ENCODE measurements at places on chromosomes 2 and 18. TPM values are rescaled to one million over a fixed set of nuclear protein-coding genes. Genes with fewer than 3 reads are reported as not detected.

LBX2 gene
- polyA plus RNA-seq = 1.5 TPM

LRRTM4 gene
- not detected for polyA plus RNA-seq

SERPINB10 gene
- not detected for polyA plus RNA-seq

TMEM18 gene
- 29.7 TPM for polyA plus RNA-seq

RUFY4 gene
- not detected for polyA plus RNA-seq

DNA sequence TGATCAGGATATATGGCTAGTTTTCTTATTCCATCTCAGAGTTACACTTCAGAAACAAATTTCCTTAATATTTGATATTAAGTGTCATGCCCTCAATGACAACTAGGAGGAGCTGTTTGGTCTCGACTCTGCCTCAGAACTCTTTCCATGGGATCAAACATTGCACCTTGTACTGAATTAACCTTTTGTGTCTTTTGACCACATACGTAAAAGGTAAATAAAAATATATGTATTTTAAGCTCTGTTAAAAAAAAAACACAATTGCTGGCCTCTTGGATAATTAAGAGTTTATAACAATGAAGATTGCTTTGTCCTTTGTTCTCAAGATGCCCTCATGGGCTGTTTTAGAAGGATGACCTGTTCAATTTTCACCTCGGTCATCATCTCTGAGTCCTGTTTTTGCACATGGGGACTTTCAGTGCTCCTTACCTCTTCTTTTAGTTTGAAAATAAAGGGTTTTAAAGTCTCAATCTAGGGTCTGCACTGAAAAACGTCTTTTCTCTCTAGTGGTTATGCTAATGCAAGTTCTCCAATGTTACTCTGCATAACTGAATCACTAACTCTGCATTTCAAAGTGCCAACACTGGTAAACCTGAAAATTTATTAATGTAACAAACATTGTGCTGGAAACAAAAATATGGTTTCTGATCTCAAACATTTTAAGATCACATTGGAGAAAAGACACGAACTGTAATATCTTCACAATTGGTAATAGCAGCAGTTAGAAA lies 18.8 kb upstream of the FN1 start:
- DNase-seq = peak; percentile 35

DNA sequence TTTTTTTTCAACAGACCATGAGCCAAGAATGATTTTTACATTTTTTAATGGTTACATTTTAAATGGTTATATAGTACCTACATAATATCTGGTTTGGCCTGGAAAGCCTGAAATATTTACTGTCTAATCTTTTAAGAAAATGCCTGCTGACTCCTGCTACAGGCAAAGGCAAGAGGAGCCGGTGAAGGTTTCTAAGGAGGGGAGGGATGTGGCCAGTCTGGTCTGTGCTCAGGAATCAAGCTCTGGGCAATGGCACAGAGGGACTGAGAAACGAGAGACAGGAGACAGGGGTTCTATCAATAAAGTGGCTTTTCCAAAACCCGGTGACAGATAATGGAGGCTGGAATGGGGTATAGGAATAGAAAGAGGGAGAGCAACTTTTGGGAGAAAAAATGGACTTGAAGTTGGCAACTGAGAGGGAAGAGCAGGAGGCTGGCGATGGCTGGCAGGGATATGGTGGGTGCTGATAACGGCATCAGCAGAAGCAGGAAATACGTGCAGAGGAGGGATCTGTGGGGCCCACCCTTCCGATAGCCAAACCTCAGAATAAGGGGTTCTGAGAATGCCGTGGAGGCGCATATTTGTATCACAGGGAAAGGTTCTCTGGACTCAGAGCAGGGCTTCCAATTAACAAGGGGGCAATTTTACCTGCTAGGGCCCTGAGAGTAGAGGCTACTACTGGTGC lies 64.0 kb upstream of the DNMT3A start:
- no peak for DNase-seq

DNA sequence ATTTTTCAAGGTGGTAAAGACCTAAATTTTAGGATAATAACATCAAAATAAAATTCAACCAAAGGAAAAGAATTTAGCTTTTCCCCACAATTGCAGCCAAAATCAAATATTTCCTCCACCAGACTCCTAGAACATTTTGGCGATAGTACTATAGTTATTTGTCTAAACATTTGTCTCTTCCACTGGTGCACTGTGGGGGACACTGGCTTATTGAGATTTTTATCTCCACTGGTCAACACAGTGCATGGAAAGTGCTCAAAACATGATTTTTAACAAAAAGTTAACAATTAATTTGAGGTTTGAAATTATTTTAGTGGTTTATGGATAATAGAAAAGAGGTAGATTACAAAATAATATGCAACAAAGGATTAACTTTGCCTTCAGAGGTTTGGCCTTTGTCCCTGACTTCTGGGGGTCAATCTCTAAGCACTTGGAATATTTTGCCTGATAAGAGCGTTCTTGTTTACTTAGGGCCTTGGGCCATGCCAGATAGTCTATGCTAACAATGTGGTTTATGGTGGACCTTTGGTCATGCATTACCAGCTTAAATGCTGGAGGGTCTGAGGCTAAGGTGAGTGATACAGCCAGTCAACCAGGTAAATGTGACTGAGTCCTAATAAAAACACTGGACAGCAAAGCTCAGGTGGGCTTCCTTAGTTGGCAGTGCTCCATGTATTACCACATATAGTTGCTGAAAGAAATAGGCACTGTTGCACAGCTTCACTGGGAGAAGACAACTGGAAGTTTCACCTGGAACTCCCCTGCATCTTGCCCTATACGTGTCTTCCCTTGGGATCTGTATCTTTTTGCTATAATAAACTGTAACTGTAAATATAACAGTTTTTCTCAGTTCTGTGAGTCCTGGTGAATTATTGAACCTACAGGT lies 67.2 kb upstream of the SATB2 start:
- no peak for DNase-seq

- peak; percentile 19 for DNase-seq
Observed at GRCh38 chr2:84022810-84023431, 436.2 kb downstream of the SUCLG1 start.

GRCh38 chr2:139175510-139175909 lies 395.3 kb upstream of the NXPH2 start:
- no peak for DNase-seq

DNA sequence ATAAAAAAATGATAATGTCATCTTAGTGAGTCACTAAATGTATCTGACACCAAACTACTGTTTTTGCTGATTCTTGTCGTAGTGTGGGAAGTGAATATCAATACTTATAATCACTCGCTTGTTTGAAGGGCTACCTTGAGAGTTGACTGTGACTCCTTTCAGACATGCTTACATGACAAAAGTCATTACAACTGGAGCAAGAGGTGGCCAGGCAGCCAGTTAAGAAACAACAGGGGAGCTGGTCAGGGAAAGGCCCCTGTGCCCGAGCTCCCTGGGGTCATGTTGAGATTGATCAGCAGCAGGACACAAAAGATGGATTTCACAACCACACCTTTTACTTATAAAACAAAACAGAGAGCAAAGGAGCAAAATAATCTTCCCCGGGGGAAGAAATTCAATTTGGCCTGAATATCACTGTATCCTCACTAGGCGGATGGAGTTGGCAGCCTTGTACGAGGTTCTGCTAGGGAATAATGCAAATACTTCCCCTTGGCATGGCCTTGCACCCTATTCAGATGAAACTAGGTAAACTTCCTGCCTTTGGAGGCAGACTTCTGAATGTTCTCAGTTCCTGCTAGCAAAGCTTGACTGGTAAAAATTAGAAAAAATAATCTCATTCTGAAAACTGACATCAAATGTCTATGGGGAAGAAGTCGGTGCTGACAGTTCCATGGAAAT lies 101.2 kb downstream of the DYNC1I2 start:
- DNase-seq = no peak

DNA sequence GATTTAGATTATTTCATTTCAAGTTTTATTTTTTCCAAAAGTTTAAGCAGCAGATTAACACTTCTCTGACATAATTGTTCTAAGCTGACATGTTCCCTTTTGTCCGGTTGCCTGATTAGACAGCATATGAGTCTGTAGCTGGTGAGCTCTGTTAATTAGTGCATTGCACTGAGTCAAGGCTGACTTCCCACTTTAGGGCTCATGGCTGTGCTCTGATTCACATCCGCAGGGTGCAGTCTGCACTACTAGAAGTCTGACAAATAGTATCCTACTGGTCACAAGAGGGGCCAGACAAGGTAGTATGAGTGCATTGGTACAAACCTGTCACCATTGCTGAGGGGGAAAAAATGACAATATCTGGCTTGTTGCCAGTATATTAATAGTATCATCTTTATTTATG lies 443.9 kb upstream of the ZNF804A start:
- peak; percentile 4 for DNase-seq

All from kidney (tissue), 22 donors.